ENCODE measurements at places on chromosomes 5 and 9.

DNA sequence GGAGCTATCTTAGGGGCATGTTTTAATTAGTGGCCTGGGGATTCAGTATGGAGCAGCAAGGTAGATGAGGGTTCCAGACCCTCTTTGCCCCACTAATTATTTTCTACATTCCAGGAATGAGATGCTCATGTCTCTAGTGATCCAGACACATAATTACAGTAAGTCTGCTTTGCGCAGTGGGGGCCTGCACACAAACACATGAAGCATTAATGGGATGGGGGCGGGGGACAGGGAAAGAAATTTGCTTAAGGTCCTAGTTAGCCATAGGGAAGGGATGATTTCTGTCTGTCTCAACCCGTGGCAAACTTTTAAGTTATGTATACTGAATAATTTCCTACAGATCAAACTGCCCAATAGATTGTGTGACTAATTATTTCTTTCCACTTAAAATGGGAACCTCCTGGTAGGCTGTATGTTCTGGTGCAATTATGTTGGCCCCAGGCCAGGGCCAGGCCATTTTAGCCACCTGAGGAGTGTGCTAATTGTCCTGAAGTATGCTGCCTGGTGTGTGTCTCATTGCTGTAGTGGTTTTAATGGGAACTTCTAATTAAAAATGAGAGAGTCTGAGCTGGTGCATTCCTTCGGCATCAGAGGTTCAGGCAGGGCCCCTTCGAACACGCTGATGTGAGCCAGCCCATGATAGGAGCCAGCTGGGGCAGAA, 134.4 kb downstream of the PTTG1 start:
- DNase-seq = no peak

GRCh38 chr9:100426189-100426529, 784 bp upstream of the MSANTD3 start:
- DNase-seq = no peak

DNA sequence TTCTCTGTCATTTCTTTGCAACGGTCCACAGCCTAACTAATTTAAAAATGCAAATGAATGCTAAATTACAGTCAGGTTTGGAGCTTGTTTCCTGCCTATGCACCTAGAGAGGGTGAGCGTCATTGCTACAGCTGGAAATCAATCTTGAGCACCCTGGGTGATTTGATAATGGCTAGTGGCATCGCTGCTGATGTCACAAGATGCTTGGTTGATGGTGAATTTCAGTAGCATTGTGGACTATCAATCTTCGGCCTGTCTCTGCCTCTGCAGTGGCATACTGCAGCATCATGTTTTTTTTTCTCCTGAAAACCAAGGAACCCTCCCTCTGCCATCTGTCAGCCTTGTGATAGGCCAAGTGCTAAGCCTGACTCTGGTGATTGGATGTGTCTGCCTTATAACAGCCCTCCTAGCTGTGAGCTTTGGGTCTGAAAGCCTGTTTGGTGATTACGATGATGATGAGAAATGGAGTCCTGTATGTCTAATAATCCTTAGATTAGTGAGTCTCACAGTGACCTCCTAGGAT, 75.3 kb downstream of the NMUR2 start:
- no peak for DNase-seq

DNA sequence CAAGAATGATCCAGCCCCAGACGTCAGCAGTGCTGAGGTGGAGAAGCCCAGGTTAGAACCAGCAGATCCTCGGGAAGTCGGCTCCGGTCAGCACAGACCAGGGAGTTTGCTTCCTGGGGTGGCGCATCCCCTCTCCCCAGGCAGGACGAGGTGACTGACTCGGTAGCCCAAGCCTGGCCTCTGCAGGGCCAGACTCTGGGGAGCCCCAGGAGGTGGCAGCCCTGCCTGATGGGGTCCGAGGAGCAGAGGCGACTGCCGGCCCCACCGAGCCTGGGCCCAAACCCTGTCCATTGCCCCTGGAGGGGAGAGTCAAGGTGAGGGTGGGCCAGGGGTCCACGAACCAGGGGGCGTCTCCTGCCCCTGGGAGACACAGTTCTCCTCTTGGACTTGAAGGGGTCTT, 52.9 kb upstream of the SARDH start:
- DNase-seq = no peak

DNA sequence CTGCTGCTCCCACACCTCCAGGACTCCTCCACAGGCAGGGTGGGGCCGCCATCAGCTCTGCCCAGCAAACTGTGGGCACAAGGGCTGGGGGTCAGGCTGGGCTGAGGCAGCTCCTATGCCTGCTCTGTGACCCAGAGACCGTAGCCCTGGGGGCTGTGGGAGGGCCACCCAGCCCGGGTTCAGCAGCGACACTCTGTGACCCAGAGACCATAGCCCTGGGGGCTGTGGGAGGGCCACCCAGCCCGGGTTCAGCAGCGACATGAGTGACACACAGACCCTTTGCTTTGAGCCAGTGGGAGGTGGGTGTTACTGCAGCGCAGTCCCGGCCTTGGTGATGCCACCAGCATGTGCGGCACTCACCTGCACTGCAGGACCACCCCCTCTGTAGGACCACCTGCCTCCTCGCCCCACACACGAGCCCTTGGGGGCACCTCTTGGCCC, 118.9 kb upstream of the LPCAT1 start:
- DNase-seq = no peak

- peak; percentile 90 for DNase-seq
These were observed 92.1 kb downstream of the DAB2IP start for GRCh38 chr9:121743441-121744001.

GRCh38 chr9:127319366-127320114, 55.0 kb downstream of the GARNL3 start:
- no peak for DNase-seq

GRCh38 chr9:96131825-96132224, 170.2 kb downstream of the HSD17B3 start:
- no peak for DNase-seq

DNA sequence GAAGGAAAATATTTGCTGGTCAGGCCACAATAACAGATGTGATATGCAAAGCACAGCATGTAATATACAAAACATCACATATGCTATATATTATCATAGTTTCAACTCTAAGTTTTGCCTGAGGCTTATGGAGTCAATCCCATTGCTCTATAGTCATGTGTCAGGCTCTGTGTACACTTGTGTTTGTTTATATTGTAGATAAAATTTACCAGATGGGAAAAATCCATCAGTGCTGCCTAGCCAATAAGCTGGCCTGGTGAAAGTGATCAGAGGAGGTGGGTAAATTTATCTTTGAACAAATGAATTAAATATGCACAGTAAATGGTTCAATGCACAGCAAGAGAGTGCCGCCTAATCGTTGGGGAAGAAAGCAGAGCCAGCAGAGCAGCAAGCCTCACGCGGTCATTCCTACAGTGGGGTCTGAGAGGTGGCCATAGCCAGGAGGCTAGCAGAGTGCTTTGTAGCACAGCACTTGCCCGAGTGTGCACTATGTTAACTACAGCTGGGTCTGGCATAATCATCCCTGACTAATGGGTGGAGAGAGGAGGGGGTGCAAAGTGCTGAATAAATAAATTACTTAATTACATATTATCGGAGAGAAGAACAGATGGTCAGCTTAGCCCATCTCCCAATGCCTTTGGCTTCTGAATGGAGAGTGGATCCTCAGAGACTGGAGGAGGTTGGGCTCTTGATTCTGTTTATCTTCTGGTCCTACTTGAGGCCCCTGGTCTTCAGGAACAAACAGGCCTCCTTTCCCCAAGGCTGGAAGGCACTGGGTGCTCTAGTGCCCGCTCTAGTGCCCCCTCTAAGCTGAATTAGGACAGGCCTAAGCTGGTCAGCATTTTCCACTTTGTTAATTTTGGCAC, 153.5 kb downstream of the MAT2B start:
- no peak for DNase-seq

- DNase-seq = no peak
These were observed 40.1 kb downstream of the NR2F1 start for GRCh38 chr5:93623153-93623552.
